ENCODE measurements at places on chromosomes 7 and 10.

- no peak for DNase-seq
Measured at GRCh38 chr10:21927631-21928353, 75.7 kb downstream of the DNAJC1 start.

DNA sequence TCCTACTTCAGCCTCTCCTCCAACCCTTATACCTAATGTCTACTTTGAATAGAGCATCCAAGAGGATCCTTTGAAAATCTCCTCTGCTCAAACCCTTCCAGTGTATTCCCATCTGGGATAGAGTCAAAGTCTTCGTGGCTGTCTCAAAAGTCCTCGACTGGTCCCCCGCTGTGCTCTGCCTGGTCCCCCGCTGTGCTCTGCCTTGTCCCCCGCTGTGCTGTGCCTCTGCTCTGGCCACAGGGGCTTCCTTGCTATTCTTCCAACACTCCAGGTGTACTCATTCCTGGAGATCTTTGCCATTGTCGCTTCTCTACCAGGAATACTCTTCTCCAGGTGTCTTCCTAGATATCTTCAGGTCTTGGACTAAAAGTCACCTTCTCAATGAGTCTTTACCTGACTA lies 36.1 kb upstream of the COMMD3 start:
- no peak for DNase-seq

DNA sequence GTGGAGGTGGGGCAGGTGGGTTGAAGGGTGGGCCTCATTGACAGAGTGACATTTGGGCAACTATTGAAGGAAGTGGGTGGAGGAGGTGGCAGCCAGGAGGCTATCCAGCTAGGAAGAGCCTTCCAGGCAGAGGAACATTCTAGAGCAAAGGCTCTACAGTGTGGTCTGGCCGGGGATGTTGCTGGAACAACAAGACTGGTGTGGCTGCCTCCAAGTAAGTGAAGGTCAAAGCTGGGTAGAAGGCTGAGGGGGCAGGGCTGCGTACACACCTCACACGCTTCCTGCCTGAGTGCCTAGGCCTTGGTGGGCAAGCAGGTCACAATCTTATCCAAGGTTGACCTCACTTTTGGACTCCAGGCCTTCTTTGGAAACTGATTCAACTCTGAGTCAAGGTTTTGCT lies 6.6 kb downstream of the CPA1 start:
- DNase-seq: no peak

DNA sequence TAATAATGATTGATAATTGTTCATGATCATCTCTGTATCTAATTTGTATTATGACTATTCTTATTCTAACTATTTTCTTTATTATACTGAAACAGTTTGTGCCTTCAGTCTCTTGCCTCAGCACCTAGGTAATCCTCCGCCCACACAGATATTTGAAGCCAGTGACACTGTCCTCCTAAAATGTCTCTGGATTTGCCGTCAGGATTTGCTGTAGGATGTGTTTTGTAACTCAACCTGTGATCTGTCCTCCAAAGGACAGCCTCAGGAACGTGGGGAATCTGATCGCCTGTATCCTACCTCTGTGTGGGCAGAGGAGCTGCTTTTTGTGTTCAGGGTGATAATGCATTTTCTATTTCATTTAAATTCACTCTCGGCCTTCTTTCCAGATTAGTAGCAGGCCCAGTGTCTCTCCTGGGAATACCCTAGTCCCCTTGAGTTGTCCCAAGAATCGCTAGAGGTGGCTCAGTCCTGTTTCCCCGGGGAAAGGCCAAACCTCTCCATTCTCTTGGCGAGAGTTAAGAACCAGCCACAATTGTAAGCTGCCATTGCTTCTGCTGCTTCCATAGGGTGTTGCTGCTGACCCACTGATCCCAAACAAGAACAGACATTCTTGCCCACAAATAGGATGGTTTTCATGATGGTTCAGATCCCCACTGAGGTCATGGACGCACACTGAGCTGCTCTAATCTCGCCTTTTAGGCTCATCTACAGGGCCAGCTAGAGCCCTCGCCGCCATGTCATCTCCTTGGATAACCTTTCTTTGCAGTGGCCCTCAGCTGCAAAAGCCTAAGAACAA lies 136.2 kb upstream of the KCNMA1 start:
- no peak for DNase-seq

DNA sequence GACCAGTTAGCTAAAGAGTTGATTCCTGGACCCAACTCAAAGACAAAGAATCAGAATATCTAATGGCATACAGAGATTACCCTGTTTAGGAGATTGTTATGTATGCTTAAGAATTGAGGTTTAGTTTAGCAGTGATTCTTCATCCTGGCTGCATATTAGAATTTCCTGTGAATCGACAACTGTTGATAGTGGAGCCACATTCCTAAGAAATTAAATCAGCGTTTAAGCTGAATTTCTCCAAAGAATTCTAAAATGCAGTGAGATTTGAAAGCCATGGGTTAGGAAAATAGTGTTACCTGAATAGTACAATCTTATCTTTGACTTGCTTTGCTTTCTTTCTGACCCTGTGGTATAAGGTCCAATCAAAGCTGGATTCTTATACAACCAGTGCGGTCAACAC lies 16.4 kb upstream of the FERD3L start:
- no peak for DNase-seq

GRCh38 chr10:125567529-125567928 lies 115.4 kb downstream of the TEX36 start:
- no peak for DNase-seq

GRCh38 chr10:44913350-44914081 lies 2.4 kb downstream of the TMEM72 start:
- DNase-seq: no peak

GRCh38 chr10:209357-209756 lies 74.1 kb downstream of the ZMYND11 start:
- no peak for DNase-seq

GRCh38 chr10:69549959-69550358 lies 23.3 kb downstream of the NEUROG3 start:
- no peak for DNase-seq

GRCh38 chr10:75553550-75553949 lies 122.1 kb downstream of the LRMDA start:
- no peak for DNase-seq

All from activated CD4-positive, CD25-positive, alpha-beta regulatory T cell treated with anti-CD3 and anti-CD28 coated beads, Interleukin-2, amount 50 U/mL, for 16 hours (primary cell).